Prostate gland (tissue), 2 donors: ENCODE measurements at places on chromosomes 6 and 20.
A peak's percentile ranks its signal among the peaks of the same experiment; 100 is the strongest.

DNA sequence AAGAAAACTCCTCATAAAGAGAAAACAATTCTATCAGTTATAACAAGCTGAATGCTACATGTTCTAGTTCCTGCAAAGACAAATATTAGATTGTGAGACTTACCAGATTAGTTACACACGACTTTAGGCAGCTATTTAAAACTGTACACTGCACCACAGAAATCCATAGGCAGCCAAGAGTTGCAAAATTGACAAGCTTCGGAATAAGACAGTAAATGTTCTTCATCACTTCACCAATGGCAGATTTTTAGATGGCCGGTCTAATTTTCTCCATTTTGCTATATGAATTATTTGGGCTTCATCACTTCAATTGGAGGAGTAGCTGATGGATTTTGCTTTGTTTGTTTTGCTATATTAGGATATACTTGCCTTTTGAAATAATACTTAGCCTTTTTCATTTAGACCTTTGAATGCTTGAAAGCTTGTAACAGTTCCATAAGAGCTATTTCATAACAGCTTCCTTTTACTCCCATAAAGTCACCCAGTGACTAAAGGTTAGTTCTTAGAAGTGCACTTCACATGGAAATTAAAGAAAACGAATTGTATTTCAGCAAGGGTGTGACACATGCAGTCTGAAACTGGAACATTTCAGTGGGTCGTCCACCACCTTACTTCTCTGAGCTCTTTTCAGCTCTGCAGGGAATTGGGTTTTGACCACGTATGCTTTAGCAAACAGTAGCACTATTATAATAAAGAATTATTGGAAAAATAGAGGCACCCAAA lies at the start of gene ROS1:
Gene ROS1, minus strand, starts transcription at position 512 of the 723 bp plus-strand sequence. Its CDS starts 286 bp downstream, at position 226.
- no peaks in the 10 kb centered on the region for H3K27me3 ChIP-seq
- H3K4me3 ChIP-seq = no peak within 1 kb of the TSS
- no peaks in the 10 kb centered on the region for H3K4me1 ChIP-seq
- DNase-seq = no peak

DNA sequence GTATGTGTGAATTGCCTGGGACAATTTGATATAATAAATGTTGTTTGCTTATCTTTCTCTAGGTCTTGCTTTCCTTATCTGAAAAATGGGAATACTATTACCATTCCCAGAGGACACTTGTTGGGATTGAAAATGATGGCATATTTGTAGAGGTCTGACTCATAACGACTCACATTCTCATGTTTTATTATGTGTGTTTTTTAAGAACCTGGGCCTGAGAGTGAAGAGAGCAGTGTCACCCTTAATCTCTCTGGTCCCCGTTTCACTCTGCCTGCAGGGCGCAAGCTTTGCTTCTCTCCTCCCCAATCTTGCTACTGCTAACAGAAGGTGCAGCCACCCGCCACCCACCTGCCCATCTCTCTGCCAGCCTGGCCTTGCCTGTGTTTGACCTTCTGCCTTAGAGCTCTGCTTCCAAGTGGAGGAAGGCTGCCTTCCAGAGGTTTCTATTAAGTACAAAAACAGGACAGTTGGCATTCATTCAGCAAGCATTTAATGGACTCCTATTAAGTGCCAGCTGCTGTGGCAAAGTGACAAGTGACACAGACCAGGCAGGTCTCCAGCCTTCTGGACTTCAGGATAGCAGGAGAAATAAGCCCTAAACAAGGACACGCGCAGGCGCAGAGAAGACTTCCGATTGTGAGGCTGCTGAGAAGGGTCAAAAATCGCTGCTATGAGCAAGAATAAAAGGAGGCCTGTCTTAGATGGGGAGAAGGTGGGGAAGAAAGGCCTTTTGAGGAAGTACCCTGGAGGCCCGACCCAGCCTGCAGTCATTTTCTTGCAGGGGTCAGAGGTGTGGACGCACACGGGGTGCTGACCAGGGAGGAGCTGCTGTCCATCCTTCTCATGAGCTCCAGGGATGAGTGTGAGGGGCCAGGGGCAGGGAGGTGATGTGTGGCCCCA lies 112.5 kb downstream of the JPH2 start:
- no peaks in the 10 kb centered on the region for H3K4me1 ChIP-seq
- H3K27me3 ChIP-seq = no peaks in the 10 kb centered on the region

GRCh38 chr20:40497899-40498691 lies 190.9 kb downstream of the MAFB start:
- H3K27me3 ChIP-seq = no peaks in the 10 kb centered on the region
- no peak overlapping the region for H3K4me3 ChIP-seq
- no peaks in the 10 kb centered on the region for H3K36me3 ChIP-seq
- no peak for DNase-seq

GRCh38 chr6:90413867-90414266 lies 117.2 kb upstream of the BACH2 start:
- no peak overlapping the region for H3K4me3 ChIP-seq
- H3K4me1 ChIP-seq = no peaks in the 10 kb centered on the region
- no peaks in the 10 kb centered on the region for H3K36me3 ChIP-seq
- no peak for DNase-seq
- no peak overlapping the region for H3K27ac ChIP-seq

DNA sequence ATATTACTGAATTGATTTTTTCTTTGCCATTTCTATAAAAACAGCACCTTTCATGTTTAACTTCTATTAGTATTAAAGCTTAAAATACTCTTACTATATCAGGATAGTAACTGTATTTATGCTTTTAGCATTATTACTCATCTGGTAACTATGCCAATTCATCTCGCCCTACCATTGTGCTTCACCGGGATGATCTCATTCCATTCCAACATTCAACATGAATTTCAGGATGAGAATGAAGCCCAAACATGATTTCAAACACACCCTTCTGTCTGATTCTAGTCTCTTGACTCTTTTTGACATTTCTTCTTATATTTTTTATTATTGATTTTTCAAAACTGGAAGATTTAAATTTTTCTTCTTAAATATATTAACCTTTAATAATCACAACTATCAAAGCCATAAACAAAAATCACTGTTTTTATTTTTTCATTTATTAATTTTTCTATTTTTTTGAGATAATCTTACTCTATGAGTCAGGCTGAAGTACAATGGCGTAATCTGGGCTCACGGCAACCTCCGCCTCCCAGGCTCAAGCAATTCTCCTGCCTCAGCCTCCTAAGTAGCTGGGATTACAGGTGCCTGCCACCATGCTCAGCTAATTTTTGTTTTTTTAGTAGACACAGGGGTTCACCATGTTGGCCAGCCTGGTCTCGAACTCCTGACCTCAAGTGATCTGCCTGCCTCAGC lies 46.7 kb downstream of the GJA1 start:
- H3K4me1 ChIP-seq = no peaks in the 10 kb centered on the region
- no peaks in the 10 kb centered on the region for H3K36me3 ChIP-seq
- no peak overlapping the region for H3K27ac ChIP-seq
- H3K4me3 ChIP-seq = no peak overlapping the region

DNA sequence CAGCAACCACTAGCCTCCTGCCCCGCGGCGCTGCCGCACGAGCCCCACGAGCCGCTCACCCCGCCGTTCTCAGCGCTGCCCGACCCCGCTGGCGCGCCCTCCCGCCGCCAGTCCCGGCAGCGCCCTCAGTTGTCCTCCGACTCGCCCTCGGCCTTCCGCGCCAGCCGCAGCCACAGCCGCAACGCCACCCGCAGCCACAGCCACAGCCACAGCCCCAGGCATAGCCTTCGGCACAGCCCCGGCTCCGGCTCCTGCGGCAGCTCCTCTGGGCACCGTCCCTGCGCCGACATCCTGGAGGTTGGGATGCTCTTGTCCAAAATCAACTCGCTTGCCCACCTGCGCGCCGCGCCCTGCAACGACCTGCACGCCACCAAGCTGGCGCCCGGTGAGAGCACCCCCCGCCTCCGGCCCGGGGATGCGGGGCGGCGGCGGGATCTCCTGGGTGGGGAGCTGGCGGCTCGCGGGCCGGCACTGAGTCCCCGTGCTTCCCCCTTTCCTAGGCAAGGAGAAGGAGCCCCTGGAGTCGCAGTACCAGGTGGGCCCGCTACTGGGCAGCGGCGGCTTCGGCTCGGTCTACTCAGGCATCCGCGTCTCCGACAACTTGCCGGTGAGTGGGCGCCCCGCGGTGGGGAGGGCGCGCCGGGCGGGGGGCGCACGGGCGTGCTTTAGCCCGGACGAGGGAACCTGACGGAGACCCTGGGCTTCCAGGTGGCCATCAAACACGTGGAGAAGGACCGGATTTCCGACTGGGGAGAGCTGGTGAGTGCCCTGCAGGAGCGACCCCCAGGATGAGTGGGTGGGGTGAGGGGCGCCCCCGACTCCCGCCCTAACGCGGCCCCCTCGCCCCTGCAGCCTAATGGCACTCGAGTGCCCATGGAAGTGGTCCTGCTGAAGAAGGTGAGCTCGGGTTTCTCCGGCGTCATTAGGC lies 585 bp downstream of the PIM1 start:
- H3K4me1 ChIP-seq = peaks cover 5% of the 10 kb centered on the region
- peak; percentile 31 for DNase-seq
- peaks cover 9% of the 10 kb centered on the region for H3K36me3 ChIP-seq
- peak overlapping the region; percentile 81 for H3K27ac ChIP-seq
- H3K27me3 ChIP-seq = no peaks in the 10 kb centered on the region

GRCh38 chr6:81084776-81085430 lies 667.6 kb downstream of the TENT5A start:
- no peaks in the 10 kb centered on the region for H3K27me3 ChIP-seq
- no peak overlapping the region for H3K4me3 ChIP-seq
- no peak overlapping the region for H3K27ac ChIP-seq
- no peak for DNase-seq

DNA sequence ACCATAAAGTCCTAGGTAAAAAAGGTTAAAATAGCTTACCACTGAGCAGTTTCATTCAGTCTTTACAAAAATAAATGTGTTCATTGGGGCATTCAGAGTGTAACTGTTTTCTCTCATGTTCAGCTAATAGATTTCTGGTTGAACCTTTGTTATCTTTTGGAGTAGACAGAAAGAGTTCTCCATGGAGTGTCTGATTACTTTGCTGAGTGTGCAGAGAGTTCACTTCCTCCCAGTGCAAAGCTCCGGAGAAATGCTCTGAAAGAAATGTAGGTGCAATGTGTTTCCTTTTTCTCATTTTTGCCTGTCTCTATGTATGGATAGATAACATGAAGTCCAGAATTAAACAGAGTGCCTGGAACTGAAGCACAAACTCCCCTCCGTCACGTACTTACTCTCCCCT lies 52.6 kb downstream of the JAG1 start:
- no peaks in the 10 kb centered on the region for H3K4me1 ChIP-seq
- no peak overlapping the region for H3K4me3 ChIP-seq
- no peaks in the 10 kb centered on the region for H3K27me3 ChIP-seq
- no peaks in the 10 kb centered on the region for H3K36me3 ChIP-seq
